Activated naive CD4-positive, alpha-beta T cell treated with anti-CD3 and anti-CD28 coated beads for 36 hours (primary cell): ENCODE measurements at places on chromosomes 5 and 9. TPM values are rescaled to one million over a fixed set of nuclear protein-coding genes. Genes with fewer than 3 reads are reported as not detected.

DNA sequence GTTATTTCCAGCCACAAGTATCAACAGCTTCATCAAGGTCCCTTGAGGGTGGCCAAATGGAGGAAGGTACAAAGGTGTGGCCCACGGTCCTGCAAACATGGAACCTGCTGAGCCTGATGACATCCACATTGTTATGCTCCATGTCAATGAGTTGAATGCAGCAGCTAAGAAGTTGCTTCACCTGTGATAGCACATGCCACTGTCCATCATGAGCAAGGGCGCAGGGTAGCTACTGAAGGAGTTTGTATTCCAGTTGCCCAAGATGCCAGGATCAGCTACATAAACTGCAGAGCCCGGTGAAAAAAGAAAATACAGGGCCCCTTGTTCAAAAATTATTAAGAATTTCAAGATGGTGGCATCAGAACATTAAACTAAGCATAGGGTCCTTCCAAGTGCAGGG lies 24.2 kb downstream of the LSM11 start:
- no peaks in the 10 kb centered on the region for H3K4me1 ChIP-seq
- no peak overlapping the region for H3K27ac ChIP-seq
- no peaks in the 10 kb centered on the region for H3K36me3 ChIP-seq
- H3K4me3 ChIP-seq, result no peak overlapping the region
- H3K27me3 ChIP-seq, result no peaks in the 10 kb centered on the region

- DNase-seq, result no peak
- H3K27ac ChIP-seq, result no peak overlapping the region
- H3K4me3 ChIP-seq, result no peak overlapping the region
- no peaks in the 10 kb centered on the region for H3K27me3 ChIP-seq
- H3K4me1 ChIP-seq, result no peaks in the 10 kb centered on the region
- H3K36me3 ChIP-seq, result no peaks in the 10 kb centered on the region
Measured at GRCh38 chr9:78765861-78766260, 468.9 kb downstream of the PSAT1 start.

DNA sequence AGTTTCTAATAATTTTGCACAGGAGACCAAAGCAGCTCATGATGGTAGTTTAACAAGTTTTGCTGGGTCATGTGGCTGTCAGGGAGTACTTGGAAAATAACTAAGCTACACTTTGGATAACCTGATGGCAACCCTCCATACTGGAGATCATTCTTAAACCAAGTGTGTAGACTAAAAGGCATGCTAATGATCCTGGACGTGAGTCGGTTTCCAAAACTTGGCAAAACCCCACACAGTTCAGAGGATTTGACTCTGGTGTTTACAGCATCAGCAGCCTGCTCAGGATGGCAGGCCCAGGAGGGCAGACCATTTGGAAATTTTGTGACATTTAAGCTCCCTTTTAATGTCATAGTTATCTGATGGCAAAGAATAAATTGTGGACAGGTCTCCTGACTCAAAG lies 196.5 kb upstream of the EFNA5 start:
- H3K4me3 ChIP-seq, result no peak overlapping the region
- H3K36me3 ChIP-seq, result peaks cover 23% of the 10 kb centered on the region
- H3K4me1 ChIP-seq, result no peaks in the 10 kb centered on the region

- H3K4me1 ChIP-seq, result peaks cover 11% of the 10 kb centered on the region
- peaks cover 47% of the 10 kb centered on the region for H3K36me3 ChIP-seq
- no peaks in the 10 kb centered on the region for H3K27me3 ChIP-seq
- DNase-seq, result no peak
- no peak overlapping the region for H3K4me3 ChIP-seq
Measured at GRCh38 chr9:4862506-4863250, 69.9 kb downstream of the RCL1 start.

GRCh38 chr5:10726179-10726912 lies 34.7 kb downstream of the DAP start:
- peaks cover 13% of the 10 kb centered on the region for H3K4me1 ChIP-seq
- H3K27me3 ChIP-seq, result no peaks in the 10 kb centered on the region
- no peak overlapping the region for H3K4me3 ChIP-seq
- no peak overlapping the region for H3K27ac ChIP-seq

DNA sequence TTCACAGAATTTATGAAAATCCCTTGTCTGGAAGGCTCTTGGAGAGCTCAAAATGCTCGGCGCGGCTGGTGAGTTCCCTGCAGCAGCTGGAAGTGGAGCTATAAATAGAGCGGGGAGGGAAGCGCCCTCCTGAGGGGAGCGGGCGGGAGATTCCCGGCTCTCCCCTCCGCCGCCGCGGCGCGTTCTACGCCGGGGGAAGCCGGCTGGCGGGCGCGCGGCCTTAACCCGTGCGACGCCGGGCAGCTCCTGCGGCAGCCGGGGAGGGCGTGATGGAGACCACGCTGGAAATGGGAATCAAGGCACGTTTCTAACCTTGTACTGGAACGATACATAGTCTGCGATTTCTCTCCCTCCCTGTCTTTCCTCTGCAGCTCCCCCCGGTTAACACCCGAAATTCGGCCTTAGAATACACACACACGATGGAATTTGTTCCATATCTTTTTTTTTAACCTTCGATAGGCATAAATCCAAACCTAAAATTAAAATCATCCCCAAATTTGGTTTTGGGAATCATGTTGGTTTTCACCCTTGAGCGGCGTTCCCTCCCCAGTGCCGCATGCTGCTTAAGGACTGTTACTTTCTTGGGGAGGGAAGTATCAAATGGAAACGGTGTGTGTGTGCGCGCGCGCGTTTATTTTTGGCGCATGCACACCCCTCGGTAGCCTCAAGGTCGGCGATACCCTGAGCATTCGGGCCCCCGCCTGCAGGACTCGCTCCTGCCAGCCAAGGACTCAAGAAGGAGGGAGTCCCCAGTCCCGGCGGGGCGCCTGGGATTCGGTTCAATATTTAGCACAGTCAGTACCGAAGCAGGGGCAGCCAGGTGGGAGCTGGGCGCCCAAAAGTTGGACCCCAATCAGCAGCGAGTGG lies 306.3 kb upstream of the KCNN2 start:
- no peaks in the 10 kb centered on the region for H3K36me3 ChIP-seq
- DNase-seq, result no peak
- H3K27me3 ChIP-seq, result peaks cover 44% of the 10 kb centered on the region
- no peaks in the 10 kb centered on the region for H3K4me1 ChIP-seq

DNA sequence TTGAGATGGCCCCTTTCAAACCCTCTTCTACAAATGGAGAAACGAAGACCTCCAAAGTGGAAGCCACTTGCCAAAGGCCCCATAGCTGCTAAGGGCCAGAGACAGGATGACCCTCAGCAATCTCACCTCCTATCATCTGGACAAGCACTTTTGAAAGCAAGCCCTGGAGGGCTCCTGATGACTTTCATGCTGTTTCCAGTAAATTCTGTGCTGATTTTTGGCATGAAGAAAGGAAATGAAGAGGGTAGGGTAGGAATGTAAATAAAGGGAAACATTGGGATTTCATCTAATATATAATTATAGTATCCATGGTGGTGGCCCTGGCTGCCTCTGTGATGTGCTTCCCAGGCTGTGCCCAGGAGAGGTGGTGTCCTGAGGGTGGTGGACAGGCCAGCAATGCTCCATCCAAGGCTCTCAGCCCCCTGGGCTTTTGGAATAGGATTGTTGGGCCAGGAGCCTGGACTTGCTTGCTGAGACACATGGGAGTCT lies 208.0 kb upstream of the TRIM32 start:
- H3K27me3 ChIP-seq, result no peaks in the 10 kb centered on the region
- H3K36me3 ChIP-seq, result peaks cover 14% of the 10 kb centered on the region
- H3K4me1 ChIP-seq, result no peaks in the 10 kb centered on the region

DNA sequence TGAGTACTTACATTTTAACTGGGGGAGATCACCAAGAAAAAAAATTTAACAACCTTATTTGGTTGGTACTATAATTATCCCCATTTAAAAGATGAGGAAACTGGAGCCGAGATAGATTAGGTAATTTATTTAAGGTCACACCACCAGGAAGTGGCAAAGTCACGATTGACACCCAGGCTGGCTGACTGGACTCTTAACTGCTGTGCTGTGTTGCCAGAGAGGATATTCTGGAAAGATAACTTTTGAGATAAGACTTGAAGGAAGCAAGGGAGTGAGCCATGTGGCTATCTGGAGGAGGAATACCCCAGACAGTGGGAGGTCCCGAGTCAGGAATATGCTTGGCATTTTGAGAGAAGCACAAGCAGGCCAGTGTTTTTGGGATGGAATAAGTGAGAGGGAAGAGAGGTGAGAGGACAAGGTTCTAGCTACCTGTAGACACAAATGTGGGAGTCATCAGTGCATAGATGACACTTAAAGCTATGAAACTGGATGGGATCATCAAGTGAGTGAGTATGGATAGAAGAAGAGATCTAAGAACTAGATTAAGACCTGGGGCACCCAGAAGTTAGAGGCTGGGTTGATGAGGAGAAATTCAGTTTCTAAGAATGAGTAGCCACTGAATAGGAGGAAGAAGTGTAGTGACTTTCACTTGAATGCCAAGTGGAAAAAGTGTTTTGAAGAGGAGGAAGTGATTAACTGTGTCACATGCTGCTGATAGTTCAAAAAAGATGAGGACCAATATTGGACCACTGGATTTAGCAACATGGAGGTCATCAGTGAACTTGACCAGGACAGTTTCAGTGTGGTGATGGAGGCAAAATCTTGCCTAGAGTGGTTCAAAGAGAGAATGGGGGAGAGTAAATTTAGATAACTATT lies 25.6 kb downstream of the PDE8B start:
- peaks cover 31% of the 10 kb centered on the region for H3K27me3 ChIP-seq
- no peak overlapping the region for H3K27ac ChIP-seq
- peaks cover 3% of the 10 kb centered on the region for H3K4me1 ChIP-seq
- DNase-seq, result no peak

- no peak overlapping the region for H3K27ac ChIP-seq
- peaks cover 2% of the 10 kb centered on the region for H3K36me3 ChIP-seq
- peak overlapping the region; percentile 71 for H3K4me3 ChIP-seq
Measured at GRCh38 chr5:54882841-54883240, 102.6 kb downstream of the ESM1 start.

GRCh38 chr9:94687451-94687850 lies 39.0 kb upstream of the AOPEP start:
- no peaks in the 10 kb centered on the region for H3K4me1 ChIP-seq
- H3K27me3 ChIP-seq, result peaks cover 1% of the 10 kb centered on the region
- H3K27ac ChIP-seq, result no peak overlapping the region
- H3K4me3 ChIP-seq, result no peak overlapping the region

DNA sequence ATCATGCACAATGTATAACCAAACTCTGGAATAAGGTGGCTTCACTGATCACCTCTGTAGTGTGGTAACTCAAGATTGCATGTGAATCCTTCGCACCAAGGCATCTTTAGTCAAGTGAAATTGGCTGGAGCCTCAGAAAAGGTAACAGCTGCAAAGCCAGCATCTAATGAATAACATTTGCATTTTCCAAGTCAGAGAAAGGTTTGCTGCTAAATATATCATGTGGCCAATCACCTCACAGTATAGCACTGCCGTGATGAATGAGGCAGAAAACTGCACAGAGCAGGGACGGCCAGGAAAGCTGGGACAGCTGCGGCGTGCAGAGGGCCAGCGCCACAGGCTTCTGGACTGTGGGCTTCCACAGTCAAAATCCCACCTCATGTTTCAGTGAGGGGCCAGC lies 18.5 kb downstream of the MRPS27 start:
- DNase-seq, result no peak
- no peak overlapping the region for H3K4me3 ChIP-seq
- peaks cover 37% of the 10 kb centered on the region for H3K36me3 ChIP-seq
- H3K27me3 ChIP-seq, result no peaks in the 10 kb centered on the region

DNA sequence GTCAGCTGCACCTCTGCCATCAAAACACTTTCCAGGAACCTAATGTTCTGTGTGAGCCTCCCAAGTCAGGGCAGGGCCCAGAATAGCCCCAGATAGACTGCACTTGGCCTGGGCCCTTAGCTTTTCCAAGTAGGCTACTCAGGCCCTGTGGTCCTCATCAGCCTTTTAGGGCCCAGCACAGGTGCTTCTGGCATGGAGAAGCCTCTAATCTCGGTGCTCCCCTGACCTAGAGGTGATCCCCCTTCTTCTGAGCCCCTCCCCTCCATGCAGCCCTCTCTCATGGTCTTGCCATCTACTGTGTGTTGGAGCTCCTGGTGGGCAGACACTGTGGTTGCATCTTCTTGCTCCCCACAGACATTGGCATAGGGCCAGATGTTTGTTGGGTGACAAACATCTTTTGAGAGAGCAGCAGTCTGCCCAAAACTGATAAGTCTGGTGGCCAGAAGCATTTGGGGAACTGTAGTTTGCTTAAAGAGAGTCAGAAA lies 28.1 kb downstream of the FRMPD1 start:
- H3K27ac ChIP-seq, result no peak overlapping the region
- no peak overlapping the region for H3K4me3 ChIP-seq
- no peaks in the 10 kb centered on the region for H3K36me3 ChIP-seq
- no peak for DNase-seq

DNA sequence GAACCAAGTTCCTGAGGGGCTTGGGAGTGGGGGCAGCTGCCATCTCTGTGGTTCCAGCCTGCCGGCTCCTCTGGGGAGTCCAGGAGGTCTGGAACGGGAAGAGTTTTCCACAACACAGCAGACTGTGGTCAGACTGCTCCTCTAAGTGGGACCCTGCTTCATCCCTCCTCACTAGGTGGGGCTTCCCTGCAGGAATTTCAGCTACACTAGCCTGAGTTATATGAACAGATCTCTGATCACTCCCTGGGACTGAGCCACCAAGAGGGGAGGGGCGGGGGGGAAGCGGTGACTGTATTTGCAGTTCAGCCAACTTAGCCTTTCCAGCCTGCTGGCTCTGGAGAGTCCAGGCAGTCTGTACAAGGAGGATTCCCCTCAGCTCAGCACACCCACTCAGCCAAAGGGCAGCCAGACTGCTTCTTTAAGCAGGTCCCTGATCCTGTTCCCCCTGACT lies 19.4 kb downstream of the DTWD2 start:
- no peak for DNase-seq
- no peak overlapping the region for H3K27ac ChIP-seq
- H3K4me1 ChIP-seq, result peaks cover 6% of the 10 kb centered on the region
- no peak overlapping the region for H3K4me3 ChIP-seq
- peaks cover 14% of the 10 kb centered on the region for H3K36me3 ChIP-seq
- H3K27me3 ChIP-seq, result no peaks in the 10 kb centered on the region

DNA sequence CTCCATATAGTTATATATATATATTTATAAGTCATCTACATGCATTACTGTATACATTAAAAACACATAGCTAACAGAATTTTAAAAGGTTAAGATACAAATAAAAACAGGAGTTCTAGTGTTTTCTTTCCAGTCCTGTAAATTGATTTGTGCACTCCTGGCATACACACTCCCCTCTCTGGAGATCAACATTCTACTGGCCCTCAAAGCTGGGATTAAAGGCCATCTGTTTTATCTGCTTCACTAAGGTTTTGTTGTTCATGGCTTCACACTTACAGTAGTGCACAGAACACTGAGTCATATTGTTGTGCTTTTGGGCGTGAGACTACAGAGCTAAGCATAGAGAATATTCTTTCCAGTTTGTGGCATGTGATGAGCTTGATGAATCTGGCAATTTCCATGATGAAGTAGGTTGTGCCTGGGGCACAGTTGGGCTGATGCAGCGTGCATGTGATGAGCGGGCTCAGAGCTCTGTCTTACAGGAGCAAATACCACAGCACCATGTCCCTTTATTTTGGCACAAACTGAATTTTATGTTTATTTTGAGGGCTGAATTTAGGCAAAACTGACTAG lies 98.2 kb downstream of the TAF11L14 start:
- H3K27me3 ChIP-seq, result no peaks in the 10 kb centered on the region
- no peak overlapping the region for H3K27ac ChIP-seq
- no peaks in the 10 kb centered on the region for H3K4me1 ChIP-seq
- no peak overlapping the region for H3K4me3 ChIP-seq
- H3K36me3 ChIP-seq, result no peaks in the 10 kb centered on the region

Gene ITK
- 340 TPM for total RNA-seq

Gene SPATA31C1
- total RNA-seq, result not detected

Gene CYLC2
- total RNA-seq, result not detected

Gene SLC46A2
- total RNA-seq, result not detected
